T-helper 1 cell (primary cell): ENCODE measurements at places on chromosomes 3 and 15.

GRCh38 chr3:107426223-107426622 lies 49.0 kb downstream of the CCDC54 start:
- no peak for DNase-seq

GRCh38 chr3:72953325-72953956 lies 43.2 kb upstream of the PPP4R2 start:
- DNase-seq, result no peak

DNA sequence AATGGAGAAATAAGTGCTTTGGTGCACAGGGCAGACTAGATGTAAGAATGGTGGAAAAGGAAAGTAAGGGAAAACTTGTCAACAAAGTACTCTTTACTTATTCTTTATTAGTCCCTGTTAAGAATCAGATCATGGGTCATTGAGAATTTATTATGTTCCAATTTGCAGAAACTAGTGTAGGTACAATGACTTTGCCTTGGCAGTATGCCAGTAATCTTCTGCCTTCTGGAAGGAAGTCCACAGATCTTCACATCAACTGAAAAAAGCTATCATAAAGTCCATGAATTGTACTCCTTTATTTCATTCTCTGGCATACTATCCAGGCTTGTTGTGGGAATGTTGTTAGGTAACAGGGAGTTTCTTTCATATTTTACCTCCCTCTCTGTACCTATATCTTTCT lies 88.2 kb upstream of the FLNB start:
- no peak for DNase-seq

GRCh38 chr15:65724464-65725215 lies 67.5 kb downstream of the DENND4A start:
- DNase-seq, result no peak

GRCh38 chr15:50066202-50066601 lies 52.8 kb downstream of the ATP8B4 start:
- DNase-seq, result peak; percentile 62

DNA sequence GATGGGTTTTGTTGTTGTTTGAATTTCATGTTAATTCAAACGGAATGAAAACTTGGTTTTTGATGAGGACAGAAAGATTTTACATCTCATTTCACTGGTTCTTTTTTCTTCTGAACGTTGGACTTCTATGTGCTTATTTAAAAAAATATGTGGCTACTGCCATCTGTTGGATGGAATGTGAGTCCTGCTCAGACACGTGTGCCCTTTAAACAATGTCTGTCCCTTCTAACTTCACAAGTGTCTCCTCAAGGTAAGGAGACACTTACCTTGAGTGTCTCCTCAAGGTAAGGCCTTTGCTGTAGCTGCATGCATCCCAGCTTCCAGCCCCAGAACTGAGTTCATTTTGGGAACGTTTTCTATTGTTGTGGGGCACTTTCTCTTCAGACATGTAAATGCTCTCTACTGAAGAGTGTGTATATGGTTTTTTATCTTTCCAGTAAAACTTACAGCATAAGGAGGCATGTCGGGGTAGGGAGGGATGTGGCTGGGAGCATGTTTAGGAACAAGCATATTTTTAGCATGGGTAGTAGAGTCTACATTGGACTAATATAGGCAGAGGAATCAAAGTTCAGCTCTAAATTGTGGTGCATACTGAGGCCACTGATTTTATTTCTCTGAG lies 63.1 kb upstream of the UBE3A start:
- no peak for DNase-seq

DNA sequence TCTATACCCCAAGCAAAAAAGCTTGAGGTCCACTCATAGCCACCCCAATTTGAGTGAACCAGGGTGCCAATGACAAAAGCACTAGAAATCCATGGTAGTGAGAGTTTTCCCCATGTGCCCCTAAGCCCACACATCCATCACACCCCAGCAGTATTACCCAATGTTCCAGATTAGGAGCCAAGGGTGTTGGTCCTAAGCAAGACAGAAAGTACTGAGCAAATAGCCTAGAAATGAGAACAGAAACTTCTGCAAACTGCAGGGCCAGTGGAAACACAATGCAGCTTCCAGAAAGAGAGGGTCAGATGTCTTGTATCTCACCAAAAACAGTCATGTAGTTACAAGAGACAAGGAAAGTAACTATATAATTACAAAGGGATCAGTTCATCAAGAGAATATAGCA lies 10.9 kb upstream of the OXTR start:
- no peak for DNase-seq

- DNase-seq, result no peak
These were observed 262.1 kb downstream of the IGSF11 start for GRCh38 chr3:118772547-118773011.

GRCh38 chr3:17640466-17640865 lies 102.0 kb downstream of the TBC1D5 start:
- DNase-seq, result no peak

GRCh38 chr3:107987036-107987939 lies 103.5 kb downstream of the CD47 start:
- DNase-seq, result no peak

DNA sequence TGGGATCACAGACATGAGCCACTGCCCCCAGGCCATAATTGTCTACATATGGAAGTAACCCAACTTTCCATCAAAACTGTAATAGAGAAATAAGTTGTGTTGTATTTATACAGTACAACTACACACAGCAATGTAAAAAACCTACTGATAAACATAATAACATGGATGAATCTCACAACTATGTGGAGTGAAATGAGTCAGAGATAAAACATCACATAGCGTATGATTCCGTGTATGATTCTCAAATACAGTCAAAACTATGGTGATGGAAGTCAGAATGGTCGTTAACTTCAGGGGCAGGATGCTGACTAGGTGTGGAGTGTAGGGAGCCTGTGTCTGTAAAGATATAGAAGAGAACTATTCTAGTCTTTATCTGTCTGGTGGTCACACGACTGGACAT lies 332.7 kb upstream of the SLCO3A1 start:
- DNase-seq, result no peak

DNA sequence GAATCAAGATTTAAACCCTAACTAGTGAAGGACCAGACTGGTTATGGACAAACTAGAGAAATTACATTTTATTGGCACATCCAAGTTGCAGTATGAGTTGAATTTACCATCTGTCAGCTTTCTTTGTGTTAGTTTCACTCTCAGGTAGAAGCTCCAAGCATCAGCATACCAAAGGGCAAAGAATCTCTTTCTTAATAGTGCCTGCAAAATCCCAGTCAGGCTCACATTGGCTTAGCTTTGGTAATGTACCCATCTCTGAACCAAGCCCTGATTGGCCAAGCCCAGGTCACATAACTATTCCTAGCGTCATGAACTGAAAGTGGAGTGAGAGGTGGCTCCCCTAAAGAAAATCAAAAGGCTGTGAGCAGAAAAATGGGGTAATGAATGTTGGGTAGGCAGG lies 66.9 kb downstream of the CCNL1 start:
- no peak for DNase-seq

GRCh38 chr3:64901522-64901885 lies 213.7 kb upstream of the ADAMTS9 start:
- DNase-seq, result no peak

DNA sequence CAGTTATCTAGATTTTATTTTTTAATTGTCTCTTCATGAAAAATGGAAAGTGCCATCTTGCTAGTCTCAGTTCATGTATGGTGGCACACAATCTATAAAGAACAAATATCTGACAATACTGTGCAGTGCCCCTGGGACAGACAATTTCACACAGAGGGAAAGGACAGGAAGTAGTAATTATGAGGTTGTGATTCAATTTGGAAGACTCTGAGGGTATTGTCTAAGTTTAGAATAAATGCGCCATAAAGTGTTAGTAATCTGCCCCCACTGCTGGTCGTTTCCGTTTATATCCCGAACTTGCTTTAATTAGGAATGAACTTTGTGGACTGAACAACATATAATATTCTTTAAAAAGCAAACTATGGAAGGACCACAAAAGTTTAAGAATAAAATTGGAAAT lies 196.4 kb upstream of the SLC24A5 start:
- DNase-seq, result no peak

DNA sequence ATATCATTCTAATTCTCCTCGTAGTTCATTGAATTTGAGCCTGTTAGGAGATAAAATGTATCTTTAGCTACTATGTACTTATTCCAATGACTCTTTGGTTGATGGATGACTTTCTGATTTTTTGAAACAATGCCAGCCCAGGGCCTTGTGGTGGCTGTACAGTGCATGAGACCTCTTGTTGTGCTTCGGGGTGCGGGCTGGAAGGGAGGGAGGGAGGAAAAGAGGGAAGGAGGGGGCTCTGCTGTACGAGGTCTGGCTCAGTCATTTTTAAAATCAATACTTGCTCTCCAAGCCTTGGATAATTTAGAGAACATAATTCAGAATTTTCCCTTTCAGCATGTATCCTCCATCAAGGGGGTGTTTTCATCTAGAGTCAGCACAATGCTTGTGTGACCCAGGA lies 399.7 kb upstream of the ONECUT1 start:
- no peak for DNase-seq

DNA sequence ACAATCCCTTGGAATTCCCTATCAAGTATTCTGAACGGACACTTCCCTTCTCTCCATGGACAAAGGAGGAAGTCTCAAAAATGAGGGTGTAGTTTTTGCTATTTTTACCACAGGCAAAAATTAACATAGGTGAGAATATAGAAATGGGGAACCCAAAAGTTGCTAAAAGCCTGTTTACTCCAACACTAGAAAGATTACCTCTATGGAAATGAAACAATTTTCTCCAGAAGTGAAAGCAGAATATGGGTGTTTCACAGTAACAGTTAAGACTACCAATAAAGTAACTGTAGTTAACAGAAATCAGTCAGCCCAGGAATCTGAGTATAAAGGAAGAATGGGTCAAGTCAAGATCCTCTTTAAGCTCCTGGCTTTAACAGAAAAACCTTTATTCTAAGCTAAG lies 9.3 kb downstream of the TRA2B start:
- no peak for DNase-seq

DNA sequence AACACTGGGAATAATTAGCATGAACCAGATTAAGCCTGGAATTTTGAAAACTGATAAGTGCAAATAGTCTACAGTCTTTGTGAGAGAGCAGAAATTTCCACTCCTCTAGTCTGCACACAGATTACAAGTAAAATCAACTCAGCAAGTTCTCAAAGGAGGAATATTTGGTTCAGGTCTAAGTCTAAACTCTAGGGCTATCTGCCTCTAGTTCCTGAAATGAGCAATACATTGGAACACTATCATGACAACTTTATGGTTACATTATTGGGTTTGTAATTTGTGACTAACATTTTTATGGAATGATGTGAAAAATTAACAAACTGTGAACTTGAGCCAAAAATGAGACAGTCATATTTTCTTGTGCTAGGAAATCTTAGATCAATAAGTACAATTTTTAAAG lies 30.8 kb upstream of the ADGRG7 start:
- no peak for DNase-seq

GRCh38 chr3:54670201-54671000 lies 257.5 kb downstream of the LRTM1 start:
- no peak for DNase-seq

- no peak for DNase-seq
These were observed 33.0 kb downstream of the RBPMS2 start for GRCh38 chr15:64742385-64742784.

GRCh38 chr3:38684546-38684945 lies 35.1 kb upstream of the SCN5A start:
- DNase-seq, result no peak

- DNase-seq, result no peak
These were observed 32.3 kb downstream of the PAQR9 start for GRCh38 chr3:142931222-142931621.

- DNase-seq, result no peak
These were observed 462.1 kb downstream of the MFSD1 start for GRCh38 chr3:159263750-159264553.
